ENCODE measurements at places on chromosomes 1 and 21.

GRCh38 chr1:4395158-4395557 is 259.3 kb upstream of the AJAP1 start:
- DNase-seq = peak; percentile 2

- no peak for DNase-seq
These were observed 122.3 kb upstream of the GRIK3 start for GRCh38 chr1:37156646-37157045.

- DNase-seq = no peak
These were observed 95.3 kb downstream of the ACBD6 start for GRCh38 chr1:180407051-180407450.

DNA sequence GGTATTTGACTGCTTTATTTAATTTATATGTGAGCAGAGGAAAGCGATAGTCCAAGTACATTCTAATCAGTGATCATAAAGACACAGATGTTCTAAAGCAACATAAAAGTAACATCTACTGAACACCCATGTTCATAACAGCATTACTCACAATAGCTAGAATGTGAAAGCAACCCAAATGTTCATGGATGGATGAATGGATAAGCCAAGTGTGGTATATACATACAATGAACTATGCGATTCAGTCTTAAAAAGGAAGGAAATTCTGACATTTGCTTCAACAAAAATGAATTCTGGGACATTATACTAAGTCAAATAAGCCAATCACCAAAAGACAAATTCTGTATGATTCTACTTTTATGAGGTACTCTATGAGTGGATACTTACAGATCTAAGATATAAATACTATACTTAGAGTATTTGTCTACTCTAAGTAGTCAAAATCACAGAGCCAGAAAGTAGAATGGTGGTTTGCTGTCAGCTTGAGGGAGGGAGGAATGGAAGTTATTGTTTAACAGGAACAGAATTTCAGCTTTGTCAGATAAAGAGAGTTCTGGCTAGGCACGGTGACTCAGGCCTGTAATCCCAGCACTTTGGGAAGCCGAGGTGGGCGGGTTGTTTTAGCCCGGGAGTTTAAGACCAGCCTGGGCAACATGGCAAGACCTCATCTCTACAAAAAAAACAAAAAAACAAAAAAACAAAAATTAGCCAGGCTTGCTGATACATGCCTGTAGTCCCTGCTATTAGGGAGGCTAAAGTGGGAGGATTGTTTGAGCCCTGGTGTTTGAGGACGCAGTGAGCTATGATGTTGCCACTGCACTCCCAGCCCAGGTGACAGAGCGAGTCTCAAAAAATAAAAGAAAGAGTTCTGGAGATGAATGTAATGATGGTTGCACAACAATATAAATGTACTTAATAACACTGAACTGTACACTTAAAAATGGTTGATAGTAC is 79.7 kb upstream of the ARHGAP29 start:
- peak; percentile 92 for DNase-seq

DNA sequence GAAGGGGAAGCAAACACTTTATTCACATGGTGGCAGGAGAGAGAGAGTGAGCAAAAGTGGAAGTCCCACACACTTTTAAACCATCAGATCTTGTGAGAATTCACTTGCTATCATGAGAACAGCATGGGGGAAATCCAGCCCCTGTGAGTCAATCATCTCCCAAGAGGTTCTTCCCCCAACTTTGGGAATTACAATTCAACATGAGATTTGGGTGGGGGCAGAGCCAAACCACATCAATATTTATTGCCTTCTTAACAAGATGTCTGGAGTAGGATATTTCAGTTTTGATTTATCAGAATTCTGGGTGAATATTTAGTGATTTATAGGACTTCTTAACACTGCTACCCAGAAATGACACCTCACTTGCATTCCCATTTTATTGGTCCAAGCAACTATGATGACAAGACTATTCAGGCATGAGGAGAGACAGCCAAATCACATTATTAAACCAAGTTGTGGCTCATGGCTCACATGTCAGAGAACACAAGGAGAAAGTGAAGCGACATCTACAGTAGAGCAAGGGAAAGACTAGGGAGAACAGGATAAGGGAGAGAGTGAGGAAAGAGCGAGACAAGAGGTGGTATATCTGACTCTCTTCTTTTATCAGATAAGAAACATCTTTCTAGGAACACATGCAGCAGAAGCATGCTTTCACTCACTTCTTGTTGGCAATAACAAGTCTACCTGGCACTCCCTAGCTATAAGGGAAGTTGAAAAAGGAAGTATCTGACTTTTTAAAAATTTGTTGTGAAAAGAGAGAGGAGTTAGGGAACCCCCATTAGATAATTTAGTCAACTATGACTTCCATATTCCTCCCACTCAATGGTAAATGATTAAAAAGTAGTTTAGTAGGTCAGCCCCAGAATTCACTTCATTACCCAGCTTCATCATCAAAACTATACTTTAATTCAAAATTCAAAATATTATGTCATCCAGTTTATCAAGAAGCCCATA is 36.6 kb upstream of the PTPRC start:
- no peak for DNase-seq

DNA sequence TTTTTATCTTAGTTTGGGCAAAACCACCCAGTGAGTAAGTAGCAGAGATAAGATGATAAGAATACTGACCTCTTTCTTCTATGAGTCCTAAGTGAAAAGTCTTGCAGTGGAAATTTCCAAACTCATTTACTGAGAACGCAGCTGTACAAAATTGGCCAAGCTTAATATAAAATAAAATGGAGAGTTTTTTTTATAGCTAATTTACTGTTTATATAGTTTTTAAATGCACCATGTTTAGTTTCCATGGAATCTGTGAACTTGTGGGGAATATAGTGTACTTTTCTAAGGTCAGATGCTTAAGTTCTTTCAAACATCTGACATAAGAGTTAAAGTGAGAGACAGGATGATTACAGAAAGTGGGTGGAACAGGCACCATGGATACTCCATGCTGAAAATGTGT is 833.5 kb downstream of the ADGRL2 start:
- no peak for DNase-seq

DNA sequence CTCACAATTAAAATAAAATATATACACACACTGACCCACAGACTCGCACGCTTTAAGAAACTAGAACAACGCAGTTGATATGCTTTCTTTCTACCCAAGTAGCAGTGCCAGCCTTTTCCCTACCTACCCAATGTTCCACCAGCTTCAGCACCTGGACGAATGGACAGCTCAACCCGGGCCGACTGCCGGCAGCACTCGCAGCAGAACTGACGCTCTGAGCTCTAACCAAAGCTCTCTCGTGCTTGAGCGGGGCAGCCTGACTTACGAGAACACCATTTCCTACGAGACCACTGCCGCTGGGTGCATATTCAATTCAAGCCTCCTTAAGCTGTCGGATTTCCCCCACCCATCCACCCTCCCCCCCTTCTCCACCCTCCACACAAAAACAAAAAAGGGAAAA is 127.4 kb upstream of the DPYD start:
- peak; percentile 91 for DNase-seq

GRCh38 chr1:35559317-35559944 is 1.8 kb downstream of the NCDN start:
- DNase-seq = no peak

GRCh38 chr1:22855668-22856606 is 116.7 kb downstream of the LACTBL1 start:
- no peak for DNase-seq

DNA sequence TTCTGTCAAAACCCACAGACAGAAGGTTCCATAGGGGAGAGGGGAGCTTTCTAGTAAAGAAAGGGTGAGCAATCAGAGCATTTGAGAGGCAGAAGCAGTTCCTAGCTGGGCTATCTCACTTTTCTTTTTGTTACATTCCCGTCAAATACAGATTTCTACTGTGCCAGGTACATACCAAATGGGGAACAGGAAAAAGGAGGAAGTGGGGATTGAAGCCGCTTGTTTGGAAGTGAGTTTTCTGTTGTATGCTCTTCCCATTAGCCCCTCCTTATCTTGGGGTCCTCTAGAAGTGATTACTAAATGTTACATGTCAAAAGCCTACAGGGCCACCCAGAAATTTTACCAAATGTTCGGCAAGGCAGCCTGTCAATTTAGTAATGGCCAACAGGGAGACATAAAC is 116.1 kb downstream of the PAPPA2 start:
- DNase-seq = no peak

DNA sequence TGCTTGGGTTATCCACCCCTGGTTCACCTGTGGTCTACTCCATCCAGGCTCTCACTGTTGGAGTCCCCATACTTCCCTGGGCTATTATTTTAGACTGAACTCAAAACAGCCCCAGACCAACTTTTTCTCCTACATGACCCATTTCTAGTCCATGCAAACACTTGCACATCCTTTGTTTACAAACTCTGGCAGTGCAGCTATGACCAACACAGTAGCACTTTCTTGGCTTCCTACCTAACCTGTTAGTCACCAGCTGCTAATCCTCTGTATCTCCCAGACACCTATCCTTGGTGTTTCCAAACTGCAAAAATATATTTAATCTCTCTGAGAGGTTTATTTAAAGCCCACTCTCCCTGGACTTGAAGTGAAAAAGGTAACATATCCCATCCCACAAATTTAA is 90.8 kb downstream of the DDAH1 start:
- peak; percentile 56 for DNase-seq

GRCh38 chr1:152251391-152251790 is 27.4 kb upstream of the HRNR start:
- DNase-seq = no peak

DNA sequence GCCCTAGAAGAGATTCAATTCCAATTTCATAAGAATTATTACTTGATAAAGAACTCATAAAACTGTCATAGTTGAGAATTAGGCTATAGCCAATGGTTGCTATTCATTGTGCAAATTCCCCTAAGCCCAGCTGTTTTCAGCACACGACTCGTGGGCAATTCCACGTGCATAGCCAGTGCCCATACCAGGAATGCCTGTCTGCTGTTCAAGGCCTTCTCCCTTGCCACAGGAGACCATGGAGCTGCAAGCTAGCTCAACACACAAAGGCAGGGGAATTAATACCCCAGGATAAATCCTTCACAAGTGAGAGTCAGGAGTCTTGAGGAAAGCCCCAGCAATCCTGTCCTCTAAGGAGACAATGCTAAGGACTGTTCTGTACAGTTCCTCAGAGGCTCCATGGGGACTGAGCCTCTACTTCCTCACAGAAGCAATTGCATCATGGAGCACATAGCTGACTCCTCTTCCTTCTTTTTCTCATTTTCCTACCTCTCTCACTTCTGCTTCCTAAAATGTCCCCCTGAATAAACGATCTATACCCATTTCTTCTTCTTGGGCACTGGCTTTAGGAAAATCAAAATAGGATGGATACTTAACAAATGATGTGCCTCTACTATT is 19.1 kb upstream of the CHRM3 start:
- no peak for DNase-seq

DNA sequence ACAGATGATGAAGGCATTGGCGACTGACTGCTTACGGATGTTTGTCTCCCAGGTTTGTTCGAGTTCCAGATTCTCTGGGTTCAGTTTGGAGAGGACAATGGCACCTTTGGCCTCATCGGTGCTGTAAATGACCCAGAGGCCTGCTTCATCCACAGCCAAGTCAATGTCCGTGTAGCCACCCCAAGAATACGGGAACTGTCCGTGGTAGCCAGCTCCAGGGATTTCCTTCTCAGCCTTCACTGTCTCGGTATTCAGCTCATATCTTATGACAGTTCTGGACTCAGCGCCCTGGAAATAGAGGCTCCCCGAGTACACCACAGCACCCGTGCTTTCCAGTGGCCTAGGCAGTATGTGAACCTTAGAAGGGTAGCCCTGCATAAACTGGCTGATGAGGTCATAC is 14.1 kb downstream of the MYOCOS start:
- no peak for DNase-seq

GRCh38 chr1:159781992-159782391 is 1.2 kb downstream of the DUSP23 start:
- DNase-seq = no peak

GRCh38 chr1:234675572-234675971 is 65.6 kb upstream of the IRF2BP2 start:
- no peak for DNase-seq

DNA sequence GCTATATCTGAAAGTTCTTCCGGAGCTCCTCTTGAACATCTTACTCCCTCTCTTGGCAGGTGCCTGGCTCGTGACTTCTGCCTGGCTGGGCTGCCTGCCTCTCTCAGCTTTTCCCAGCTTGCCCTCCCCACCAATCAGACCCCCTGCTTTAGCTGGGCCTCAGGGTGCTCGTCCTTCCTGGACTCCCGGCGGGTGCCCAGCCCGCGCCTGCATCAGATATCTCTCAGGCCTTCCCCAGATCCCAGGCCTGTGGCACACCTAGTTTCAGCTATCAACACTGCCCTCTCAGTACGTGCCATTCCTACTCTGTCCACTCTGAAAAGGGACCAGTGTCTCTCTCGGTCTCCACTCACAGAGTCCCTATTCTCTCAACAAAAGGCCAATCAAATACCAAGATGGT is 96.5 kb upstream of the CLDN14 start:
- DNase-seq = no peak

DNA sequence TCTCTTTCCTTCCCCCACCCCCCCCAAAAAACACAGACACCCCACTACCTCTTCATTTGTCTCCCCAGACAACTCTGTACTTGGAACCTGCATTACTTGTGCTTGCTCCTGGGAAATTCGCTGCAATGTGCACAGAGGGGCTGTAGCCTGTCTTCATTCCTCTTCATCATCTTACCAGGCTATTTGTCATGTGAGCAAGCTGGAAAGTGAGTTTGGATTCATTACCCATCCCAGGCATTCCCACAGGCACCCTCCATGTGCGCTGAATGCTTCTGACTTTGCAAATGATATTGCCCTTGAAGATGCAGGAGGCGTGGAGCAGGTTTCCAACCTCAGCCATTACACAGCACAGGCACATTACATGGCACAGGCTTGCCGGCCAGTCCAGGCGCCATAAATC is 494.9 kb downstream of the KIF26B start:
- DNase-seq = no peak

DNA sequence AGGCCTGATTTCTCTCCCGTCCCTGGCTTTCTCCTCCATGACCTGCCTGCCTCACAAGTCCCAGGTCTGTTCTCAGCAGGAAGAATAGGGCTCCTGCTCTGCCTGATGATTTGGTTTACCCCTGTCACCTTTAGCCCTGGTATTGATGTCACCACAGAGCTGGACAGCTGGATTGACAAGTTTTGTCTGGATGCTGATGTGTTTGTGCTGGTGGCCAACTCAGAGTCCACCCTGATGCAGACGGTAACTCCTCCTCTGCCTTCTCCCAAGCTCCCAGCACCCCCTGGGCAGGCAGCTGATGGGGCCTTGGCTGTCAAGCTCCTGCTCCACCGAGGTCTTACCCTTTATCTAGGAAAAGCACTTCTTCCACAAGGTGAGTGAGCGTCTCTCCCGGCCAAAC is 18.4 kb downstream of the MFN2 start:
- DNase-seq = no peak

DNA sequence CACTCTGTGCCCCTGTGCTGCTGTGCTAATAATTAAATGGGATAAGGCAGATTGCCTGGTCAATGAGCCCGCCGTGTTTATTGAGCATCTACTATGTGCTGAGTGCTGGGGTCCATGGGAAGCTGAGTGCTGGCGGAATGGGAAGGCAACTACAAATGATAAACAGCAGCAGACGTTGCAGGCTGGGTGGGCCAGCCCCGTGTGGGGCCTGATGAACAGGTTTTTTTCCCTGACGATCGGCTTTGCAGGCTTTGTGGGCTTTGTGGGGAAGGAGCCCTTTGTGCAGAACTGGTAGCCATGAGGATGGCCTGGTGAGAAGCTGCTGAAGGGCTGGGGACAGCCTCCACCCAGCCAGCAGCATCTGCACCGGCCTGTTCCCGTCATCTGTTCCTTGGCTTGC is 3.5 kb downstream of the PDE9A start:
- DNase-seq = no peak

- no peak for DNase-seq
These were observed 28.1 kb downstream of the ARHGEF10L start for GRCh38 chr1:17567582-17567981.
